Spleen (tissue), 13 donors: ENCODE measurements at places on chromosomes 4 and X. TPM values are rescaled to one million over a fixed set of nuclear protein-coding genes. Genes with fewer than 3 reads are reported as not detected.

The ADH1A gene
- not detected for total RNA-seq

The OPRPN gene
- not detected for total RNA-seq

DNA sequence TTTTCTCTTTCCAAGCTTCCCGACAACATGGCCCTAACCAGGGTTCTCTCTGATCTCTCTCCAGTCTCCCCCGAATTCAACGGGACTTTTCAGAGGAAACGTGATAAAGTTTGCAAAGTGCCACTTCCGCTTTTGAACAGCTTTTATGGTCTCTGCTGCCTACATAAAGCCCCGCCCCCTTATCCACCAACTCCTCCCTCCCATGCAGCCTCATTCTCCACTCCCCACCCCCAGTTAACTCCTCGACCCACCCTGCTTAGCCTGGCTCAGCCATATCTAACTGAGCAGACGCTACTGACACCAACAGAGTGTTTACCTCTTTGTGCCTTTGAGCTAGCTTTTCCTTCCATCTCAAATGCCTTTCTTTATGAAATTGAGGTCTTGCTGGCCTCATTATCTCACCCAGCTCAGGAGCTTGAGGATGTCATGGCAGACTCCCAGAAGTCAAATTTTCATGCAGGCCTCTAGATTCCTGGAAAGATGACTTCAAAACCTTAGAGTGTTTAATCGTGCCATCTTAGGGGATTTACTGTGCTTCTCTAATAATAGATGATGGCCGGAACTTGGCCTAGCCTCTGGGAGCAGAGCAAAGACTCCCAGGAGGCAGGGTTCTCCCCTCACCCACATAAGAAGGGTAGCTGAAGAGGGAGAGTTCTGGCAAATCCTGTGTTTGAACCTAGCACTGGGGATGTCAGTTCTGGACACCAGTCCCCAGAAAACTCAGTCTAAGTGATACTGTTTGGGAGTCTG is 606.0 kb downstream of the BCOR start:
- peak; percentile 79 for DNase-seq

- no peak for DNase-seq
Observed at GRCh38 chr4:123524958-123525628, 128.5 kb downstream of the SPRY1 start.
